ENCODE measurements at places on chromosomes 3 and 15.

DNA sequence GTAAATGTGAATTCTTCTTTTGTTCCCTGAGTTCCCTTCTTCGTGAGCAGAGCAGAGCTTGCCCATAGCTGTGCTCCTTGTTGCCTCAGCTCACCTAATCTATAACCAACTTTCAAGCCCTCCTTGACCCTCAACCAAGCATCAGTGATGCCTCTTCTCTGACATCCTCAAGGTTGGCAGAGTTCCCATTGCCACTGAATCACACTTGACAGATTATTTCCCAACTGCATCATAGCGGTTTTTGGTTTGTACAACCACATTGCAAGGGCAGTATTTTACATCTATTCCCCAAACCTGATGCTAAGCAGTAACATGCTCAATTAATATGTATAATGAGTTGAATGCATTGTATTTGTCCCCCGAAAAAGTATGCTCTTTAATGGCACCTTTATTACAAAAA, 133.0 kb upstream of the SNTN start:
- DNase-seq, result no peak

GRCh38 chr15:34655326-34655725, 71.9 kb upstream of the GOLGA8B start:
- DNase-seq, result peak; percentile 17

GRCh38 chr15:95875121-95875643, 455.3 kb upstream of the NR2F2 start:
- peak; percentile 86 for DNase-seq

DNA sequence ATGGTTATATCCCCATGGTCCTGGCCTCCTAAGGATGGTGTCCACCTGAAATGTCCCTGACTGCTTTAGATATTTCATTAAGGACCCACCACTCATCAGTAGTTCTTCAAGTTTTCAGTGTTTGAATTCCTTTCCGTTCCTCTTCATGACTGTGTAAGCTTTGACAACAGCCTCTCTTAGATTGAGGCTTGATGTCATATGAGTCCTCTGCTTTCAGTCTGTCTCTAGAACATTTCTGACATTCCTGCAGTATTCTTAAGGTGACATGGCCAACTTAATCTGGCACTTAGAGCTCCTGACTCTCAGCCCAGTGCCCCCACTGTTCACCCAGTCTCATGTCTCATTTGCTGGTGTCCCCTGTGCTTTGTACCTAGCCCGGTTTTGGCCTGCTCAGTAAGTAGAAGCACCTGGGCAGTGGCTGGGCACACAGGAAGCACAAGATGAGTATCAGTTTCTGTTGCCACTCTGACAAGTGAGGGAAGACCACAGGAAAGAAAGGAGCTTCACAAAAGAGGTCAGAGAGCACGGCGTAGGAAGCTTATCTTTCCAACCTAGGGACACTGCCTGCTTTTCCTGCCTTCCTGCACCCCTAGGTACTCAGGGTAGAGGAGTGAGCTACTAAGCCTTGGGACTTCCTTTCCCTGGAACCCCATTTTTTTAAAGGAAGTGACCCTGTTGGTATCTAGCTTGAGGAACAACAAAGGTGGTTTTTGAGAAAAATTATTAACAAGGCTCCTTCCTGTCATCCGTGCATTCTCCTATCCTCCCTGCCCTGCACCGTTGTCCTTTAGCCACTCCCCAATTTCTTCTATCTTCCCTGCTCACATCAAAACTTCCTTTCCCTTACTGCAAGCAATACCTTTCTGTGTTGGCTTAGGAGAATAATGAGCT, 103.1 kb downstream of the KLHL25 start:
- DNase-seq, result peak; percentile 37

DNA sequence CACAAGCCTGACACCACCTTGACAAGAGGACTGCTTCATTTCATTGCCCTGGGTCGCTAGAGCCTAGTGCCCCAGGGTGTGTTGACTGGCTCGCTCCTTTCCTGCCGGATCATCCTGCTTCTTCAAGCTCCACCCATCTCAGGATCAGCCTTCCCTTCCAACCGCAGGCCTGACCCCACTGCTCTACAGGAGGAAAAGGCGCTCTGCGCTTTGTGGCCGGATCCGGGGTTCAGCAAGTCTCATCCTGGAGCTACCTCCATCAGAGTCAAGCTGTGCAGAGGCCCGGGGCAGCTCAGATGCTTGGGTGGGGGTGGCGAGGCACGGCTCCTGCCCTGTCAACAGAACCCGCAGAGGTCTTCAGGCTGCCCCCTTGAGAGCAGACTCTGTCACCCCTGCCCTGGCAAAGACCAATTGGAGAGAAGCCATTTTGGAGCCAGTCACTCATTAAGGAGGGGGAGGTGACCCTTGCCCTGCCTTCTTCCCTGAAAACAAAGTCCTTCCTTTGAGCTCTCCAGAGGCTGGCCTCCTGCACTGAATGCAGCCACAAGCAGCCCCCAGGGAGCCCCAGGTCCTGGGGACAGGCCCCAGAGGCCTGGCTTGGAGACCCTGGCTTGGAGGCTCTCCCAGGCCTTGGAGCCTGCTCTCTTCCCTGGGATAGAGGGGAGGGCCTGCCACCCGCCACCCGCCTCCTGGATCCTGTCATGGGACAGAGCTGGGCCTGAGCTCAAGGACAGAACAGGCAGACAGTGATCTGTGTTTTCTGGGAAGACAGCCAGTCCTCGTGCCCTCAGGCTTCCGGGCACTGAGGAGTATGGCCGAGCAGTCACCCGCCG, 80.3 kb downstream of the CPN2 start:
- DNase-seq, result peak; percentile 49

DNA sequence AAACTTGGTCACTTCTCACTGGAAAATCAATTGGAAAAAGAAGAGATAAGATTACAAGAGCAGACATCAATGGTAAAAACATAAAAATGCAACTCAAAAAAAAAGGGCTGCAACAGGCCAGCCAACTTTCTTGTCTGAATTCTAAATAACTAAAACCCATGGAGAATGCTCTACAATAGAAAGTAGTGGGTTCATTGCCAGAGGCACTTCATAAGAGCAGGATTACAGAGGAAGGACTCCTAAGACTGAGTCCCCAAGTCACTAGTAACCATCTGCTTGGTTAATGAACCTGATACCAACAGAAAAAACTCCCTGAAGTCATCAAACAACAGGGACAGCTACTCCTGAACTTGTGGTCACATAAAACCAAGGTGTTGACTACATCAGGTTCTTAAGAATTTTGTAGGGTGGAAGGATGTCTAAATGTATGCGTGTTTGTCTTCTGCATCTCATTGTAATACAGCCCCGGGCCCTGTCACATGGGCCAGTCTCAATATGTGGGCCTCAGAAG, 148.6 kb downstream of the IMPG2 start:
- no peak for DNase-seq

DNA sequence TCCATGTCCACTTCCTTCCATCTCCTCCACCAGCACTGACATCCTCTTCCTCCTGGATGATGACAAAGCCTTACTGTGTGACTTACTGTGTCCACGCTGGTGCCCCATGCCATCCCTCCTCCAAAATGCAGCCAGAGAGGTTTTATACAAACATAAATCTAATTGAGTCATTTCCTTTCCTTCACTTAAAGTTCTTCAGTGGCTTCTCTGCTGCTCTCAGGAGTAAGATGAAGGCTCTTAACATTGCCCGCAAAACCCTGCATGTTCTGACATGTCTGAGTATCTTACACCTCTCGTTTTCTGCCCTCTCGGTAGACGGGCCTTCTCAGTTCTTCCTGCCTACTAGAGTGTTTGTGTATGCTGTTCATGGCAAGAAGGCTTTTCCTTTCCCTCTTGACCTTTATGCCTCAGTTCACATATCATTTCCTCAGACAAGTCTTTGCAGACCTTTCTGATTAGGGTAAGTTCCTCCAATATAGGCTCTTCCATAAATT, 175.5 kb downstream of the CFAP20DC start:
- DNase-seq, result no peak

GRCh38 chr15:52351206-52351908, 55.8 kb upstream of the MYO5C start:
- no peak for DNase-seq

GRCh38 chr3:126441256-126441880, 34.3 kb downstream of the ZXDC start:
- DNase-seq, result no peak

- peak; percentile 33 for DNase-seq
Measured at GRCh38 chr3:72593881-72594397, 254.3 kb downstream of the SHQ1 start.

DNA sequence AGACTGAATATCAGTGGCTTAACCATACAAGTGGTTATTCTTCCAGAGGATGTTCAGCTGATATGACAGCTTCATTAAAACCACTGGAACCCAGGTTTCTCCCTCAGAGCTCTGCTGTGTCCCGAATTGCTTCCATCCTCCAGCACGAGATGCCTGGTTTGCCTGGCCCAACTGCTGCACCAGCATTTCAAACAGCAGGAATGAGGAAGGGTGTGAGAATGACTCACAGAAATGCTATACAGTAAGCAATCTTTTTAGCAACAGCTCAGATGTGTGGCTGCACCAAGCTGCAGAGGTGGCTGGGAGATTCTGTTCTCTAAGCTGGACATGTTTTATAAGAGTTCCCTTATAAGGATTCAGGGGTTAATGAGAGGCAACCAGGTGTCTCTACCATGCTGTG, 271.0 kb downstream of the GABRG3 start:
- DNase-seq, result no peak

GRCh38 chr15:79922512-79923078, 25.8 kb upstream of the MTHFS start:
- DNase-seq, result no peak

- DNase-seq, result no peak
Measured at GRCh38 chr15:69590201-69590710, 137.6 kb downstream of the RPLP1 start.

All from hematopoietic multipotent progenitor cell treated with erythropoietin and hydrocortisone succinate and interleukin-3 and kit ligand, for 4 days (in vitro differentiated cells).